ENCODE measurements at places on chromosomes 3 and 15.

DNA sequence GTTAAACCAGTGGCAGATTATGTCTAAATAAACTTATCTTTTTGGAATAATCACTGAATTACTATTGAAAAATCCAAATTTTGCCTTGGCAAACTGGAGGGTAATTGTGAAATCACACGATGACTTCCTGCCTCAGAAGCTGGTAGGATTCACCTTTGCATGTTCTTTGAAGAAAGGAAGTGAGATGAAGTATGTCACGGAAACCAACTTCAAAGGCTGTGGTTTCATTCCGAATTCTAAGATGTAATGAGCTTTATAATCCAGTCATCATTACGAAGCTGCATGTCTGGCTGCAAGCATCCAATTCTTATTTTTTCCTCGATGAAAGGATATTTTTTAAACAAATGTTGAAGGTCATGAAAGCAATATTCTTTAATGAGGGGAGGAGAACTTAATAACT lies 15.0 kb upstream of the ZBED2 start:
- no peak for DNase-seq

DNA sequence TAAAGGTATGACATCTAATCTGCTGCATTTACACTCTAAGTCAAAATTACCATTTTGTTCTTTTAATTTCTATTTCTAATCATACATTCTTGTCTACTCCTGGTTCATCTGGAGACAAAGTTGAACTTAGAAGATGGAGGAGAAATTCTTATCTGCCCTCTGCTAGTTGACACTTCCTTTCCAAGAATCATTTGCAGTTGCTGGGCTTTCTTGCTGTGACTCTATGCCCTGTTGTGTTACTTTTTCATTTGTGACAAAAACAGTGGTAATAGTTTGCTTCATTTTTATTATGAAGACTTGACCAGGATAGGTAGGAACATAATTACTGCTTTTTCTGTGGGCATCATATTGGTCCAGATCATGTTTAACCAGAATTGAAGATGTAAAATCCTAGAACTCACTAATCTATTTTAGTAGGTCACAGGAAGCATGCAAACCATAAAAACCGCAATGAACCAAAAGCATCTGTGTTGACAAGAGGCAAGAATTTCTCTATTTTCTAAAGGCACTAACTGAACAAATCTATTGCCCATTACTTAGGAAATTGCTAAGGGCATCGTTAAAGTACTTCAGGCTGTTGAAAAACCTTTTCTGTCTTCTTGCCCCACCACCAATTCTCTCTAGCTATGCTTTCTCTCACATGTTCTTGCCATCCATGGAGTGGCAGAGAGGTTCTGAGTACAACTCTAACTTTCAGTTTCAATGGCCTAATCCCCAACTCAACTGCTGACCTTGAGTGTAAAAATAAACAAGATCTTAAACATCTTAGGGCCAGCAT lies 4.2 kb upstream of the CCR2 start:
- no peak for DNase-seq

DNA sequence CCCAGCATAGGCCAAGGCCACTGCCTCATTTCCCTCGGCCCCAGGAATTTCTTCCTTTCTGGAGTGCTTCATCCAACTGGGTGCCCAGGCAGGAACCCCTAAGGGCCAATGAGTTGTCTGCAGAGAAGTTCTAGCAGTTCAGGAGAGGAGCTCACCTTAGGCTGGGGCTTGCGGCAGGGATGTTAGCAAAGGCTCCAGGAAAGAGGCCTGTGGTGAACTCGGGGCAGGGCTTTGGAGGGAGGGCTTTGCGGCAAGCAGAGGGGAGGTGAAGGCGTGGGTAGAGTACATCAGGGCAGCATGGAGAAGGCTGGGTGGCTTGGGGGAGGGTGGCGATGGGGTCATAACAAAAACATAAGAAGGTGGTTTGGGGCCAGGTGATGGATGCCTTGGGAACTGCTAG lies 1.1 kb downstream of the GHRL start:
- no peak for DNase-seq

- peak; percentile 19 for DNase-seq
Measured at GRCh38 chr15:87362531-87362930, 894.0 kb downstream of the NTRK3 start.

GRCh38 chr15:43218908-43219706 lies 1.7 kb downstream of the EPB42 start:
- DNase-seq: no peak

GRCh38 chr3:59300733-59301132 lies 250.9 kb upstream of the CFAP20DC start:
- DNase-seq: no peak

- DNase-seq: no peak
Measured at GRCh38 chr3:116386168-116386567, 59.1 kb downstream of the LSAMP start.

- no peak for DNase-seq
Measured at GRCh38 chr15:81611679-81612078, 237.7 kb upstream of the TMC3 start.

DNA sequence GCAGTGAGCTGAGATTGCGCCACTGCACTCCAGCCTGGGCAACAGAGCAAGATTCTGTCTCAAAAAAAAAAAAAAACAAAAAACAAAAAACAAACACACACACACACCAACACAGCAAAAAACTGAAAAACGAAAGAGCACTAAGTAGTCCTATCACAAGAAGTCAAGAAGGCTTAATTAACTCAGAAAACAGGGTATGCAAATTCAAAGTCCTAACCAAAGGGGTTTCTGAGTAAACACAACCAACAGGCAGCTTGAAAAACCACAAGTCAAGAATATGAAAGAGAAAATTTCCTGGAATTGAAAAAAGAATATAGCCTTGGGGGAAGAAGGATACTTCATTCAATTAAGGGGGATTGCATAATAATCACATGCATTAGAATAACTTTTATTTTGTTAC lies 37.7 kb upstream of the PARP14 start:
- no peak for DNase-seq

GRCh38 chr3:188700501-188700900 lies 471.3 kb upstream of the TPRG1 start:
- DNase-seq: no peak

DNA sequence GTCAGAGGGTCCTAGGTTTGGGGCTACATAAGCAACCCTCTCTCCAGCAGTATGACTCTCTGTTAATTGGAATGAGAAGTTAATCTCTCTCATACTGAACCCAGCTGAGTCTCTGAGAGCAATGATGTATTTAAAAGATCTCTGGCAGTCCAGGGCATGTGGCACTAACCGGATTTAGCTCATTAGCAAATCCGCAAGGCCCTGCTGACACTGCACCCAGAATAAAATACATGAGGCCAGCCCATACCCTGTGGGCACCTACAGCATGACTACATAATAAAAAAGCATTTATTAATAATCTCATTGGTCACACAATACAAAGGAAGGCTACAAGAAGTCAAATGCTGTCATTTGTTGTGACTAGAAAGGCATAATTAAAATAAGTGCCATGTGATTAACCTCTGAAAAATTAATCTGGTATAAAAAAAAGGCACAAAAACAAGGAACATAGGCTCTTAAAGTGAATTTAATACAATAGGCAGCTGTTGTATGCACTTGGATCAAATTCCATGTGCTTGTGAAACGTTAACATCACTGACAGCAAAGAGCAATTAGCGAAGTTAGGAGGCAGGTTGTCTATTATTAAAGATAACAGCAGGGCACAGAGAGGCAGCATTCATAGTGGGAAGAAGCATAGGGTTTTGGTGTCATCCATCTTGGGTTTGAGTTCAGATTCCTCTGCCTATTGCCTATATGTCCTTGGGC lies 381.2 kb downstream of the WDR72 start:
- no peak for DNase-seq

GRCh38 chr15:29087521-29088285 lies 181.9 kb downstream of the NSMCE3 start:
- DNase-seq: no peak

DNA sequence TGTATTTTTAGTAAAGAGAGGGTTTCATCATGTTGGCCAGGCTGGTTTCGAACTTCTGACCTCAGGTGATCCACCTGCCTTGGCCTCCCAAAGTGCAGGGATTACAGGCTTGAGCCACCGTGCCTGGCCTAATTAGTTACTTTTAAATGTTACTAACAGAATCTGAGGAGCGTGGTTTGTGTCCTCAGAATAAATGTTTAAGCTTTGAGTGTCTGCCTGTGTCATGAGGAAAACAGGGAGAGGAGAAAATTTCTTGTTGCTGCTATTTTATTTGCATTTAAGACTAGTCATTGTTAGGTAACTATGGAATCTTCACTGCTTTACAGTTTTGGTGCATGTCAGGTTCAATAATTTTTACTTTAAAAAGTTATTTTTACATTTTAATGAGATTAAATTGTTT lies 68.8 kb downstream of the TCF12 start:
- no peak for DNase-seq

- DNase-seq: no peak
Measured at GRCh38 chr3:134795746-134796280, 753 bp downstream of the EPHB1 start.

- no peak for DNase-seq
Measured at GRCh38 chr15:41629883-41630282, 30.3 kb upstream of the MGA start.

- DNase-seq: no peak
Measured at GRCh38 chr3:38658841-38659240, 9.4 kb upstream of the SCN5A start.

DNA sequence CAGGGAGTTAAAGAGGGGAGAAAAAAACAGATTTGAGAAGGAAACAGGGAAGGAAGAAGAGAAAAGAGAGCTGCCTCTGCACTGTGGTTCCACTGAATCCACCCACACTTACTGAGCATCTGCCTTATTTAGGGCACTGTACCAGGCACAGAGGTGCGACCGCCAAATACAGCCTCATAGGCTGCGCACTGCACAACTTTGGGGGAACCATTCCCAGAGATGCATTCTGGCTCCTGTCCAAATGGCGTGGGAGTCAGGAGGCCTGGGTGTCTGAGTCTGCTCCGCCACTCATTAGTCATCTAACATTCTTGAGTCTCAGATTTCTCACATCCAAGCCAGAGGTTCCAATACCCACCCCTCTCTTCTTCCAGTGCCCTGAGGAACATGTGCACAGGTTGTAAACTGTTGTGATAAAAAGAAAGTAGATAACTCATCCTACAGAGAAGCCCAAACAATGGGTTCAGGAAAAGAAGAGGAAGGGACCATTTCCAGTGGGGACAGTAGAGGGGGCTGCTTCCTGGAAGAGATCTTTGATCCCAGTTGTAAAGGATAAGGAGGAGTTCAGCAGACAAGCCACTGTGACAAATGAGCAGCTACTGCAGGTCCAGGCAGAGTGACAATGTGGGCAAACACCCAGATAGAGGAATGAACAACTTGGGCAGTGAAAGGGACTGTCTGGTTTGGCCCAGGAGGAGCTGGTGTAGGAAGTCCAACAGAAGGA lies 254.6 kb downstream of the UACA start:
- DNase-seq: peak; percentile 89

DNA sequence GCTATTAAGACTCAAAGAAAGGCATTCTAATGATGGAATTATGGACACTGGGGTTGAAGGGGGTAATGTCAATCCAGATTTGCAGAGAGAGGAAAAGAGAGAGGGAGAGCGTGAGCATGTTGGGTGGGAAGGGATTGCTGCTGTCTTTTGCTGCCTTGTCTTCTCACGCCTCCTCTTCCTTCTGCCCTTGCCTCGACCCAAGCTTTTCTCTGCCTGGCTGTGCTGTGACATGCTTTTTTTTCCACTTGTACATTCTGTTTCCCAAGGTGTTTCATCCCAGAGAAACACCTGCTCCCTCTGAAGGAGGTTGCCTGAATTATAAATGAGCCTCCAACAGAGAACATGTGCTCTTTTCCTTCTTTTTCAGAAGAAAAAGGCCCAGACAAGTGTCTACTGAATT lies 80.3 kb downstream of the BDH1 start:
- no peak for DNase-seq

- DNase-seq: peak; percentile 45
Measured at GRCh38 chr15:39720621-39721611, 61.7 kb downstream of the FSIP1 start.

- no peak for DNase-seq
Measured at GRCh38 chr15:41730543-41730942, 43.7 kb upstream of the MAPKBP1 start.

GRCh38 chr3:43581343-43581742 lies 40.5 kb downstream of the ANO10 start:
- DNase-seq: no peak

DNA sequence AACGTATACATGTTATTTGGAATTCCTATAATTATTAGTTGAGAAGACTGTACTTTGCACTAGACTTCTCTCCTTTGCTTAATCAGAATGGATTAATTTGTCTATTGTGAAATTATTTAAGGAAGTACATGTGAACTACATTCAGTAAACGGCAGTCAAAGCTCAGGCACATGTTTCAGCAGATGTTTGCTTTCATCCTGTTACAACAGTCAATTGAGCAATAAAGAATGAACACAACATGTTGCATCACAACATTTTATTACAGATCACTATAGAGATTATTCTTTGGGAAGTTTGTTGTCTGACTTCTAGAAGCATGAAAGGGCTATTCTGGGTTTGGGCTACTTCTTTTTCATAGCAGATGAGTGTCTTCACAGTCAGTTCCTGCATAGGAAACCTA lies 39.2 kb downstream of the RAB27A start:
- no peak for DNase-seq

- DNase-seq: no peak
Measured at GRCh38 chr3:34207806-34208205, 409.4 kb downstream of the PDCD6IP start.

GRCh38 chr3:46187876-46188275 lies 20.2 kb downstream of the CCR1 start:
- DNase-seq: peak; percentile 64

DNA sequence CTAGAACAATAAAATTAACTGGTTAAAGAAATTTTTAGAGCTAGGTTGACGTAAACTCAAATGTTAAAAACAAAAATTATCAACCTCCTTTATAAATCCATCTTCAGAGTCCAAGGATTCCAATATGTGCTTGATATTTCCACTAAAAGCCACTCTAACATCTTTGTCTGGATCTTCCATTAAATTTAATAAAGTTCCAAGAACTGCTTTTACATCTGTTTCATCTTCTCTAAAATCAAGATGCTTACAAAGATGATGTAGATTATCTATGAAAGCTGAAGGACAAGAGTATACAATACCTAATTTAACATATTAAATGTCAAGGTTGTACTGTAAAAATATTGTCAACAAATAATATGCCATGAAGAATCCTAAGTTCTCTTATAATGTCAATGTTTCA lies 24.8 kb downstream of the ATR start:
- DNase-seq: no peak

GRCh38 chr3:115891006-115891636 lies 267.8 kb downstream of the GAP43 start:
- DNase-seq: no peak

DNA sequence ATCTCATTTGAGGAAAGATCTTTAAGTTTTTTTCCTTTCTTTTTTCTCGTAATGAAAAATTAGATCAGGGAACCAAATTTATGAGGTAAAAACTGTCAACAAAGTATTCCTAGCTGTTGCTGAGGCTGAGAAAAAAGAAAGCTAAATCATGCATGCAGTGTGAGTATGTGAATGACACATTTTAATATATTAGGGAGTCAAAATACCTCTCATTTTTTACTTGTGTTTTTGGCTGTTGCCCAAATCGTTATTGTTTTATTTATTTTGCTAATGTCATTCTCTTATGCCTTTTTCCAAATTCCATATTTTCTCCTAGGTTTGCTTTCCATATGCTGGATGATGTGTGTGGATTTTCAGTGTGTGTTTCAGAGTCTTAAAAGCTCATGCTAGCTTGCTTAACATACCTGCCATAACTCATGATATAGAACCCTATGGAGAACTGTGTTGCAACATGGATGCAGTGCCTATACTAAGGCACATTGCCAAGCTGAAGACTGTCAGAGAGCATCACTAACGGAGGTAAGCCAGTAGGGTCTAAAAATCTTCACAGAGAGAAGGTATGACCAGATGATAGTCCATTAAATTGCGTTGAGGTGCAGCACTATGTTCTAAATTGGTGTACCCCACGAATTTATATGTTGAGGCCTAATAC lies 629.5 kb upstream of the KCNMB2 start:
- DNase-seq: peak; percentile 17
